ENCODE measurements at places on chromosomes 5 and 9.

- no peak for DNase-seq
Measured at GRCh38 chr5:76082772-76083554, at the start of gene SV2C. Gene SV2C, plus strand, starts transcription at chr5:76083383. Its CDS starts 48,368 bp downstream, at chr5:76131751.

- no peak for DNase-seq
Measured at GRCh38 chr9:106956971-106957370, 94.0 kb downstream of the ZNF462 start.

- no peak for DNase-seq
Measured at GRCh38 chr9:96214635-96215034, 87.3 kb downstream of the HSD17B3 start.

DNA sequence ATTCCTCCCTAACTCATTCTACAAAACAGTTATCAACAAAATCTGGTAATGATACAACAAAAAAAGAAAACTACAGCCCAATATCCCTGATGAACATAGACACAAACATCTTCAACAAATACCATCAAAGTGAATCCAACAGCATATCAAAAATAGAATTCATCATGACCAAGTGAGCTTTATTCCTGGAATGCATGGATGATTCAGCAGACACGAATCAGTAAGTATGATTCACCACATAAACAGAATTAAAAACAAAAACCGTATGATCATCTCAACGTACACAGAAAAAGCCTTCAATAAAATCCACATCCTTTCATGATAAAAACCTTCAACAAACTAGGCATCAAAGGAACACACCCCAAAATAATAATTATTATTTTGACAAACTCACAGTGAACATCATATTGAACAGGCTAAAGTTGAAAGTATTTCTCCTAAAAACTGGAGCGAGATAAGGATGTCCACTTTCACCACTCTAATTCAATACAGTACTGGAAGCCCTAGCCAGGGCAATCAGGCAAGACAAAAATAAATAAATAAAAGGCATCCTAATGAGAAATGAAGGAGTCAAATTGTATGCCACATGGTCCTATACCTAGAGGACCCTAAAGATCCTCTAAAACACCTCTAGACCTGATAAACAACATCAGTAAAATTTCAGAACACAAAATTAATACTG lies 305.1 kb upstream of the RGMB start:
- DNase-seq = no peak

DNA sequence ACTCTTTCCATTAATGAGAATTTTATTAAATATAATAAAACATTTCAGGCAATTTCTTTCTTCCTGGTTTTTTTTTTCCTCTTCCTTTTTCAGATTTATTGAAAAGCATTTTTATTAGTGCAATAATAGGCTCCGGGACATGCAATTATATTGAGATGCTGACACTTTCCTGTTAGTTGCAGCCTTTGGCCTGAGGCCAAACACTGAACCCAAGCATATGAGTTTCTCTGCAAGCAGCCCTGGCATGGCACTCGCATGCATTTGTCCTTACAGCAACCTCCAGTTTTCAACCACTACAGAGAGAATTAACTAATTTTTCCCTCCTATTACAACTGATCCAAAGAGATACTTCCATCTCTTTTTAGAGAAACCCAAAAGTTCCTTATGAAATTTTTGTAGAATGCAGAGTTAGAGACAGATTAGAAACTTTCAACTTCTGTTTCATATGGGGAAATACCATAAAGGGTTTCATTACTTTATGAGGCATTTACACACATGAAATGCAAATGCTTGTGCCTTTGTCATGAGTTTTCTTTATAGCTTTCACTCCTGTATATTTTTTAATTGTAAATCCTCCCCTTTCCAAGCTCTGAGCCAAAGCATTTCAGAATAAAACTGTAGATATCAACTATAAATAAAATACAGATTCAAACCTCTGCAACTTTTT lies 183.0 kb downstream of the CETN3 start:
- DNase-seq = no peak

DNA sequence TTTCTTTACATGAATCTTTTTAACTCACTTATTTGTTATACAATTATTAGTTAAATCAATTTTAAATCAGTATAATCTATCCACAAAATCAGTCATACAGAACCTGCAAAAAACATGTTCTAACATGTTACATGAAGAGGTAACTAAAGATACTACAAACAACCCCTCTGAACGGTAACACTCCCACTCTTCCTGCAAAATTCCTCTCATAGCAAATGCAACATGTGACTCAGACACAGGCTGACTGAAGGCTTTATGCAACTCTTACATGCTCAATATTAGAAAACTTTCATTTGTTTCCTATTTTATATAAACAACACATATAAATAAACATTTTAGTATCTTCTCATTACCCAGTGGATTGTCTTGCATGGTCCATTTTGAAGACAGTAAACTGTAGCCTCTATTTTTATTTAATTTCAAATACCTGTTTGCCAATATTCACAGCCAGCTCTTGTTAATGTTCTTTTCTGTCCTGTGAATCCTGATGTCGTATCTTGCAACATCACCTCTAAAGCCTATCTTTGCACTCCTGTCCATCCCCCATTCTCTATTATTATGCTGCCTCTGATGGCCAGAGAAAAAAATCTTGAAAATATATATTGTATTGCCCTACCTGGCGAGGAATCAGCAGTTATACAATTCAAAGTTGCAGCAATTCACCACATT lies 100.5 kb upstream of the CCDC152 start:
- DNase-seq = no peak

- DNase-seq = no peak
Measured at GRCh38 chr9:128100581-128100980, 26.9 kb downstream of the PTGES2 start.

DNA sequence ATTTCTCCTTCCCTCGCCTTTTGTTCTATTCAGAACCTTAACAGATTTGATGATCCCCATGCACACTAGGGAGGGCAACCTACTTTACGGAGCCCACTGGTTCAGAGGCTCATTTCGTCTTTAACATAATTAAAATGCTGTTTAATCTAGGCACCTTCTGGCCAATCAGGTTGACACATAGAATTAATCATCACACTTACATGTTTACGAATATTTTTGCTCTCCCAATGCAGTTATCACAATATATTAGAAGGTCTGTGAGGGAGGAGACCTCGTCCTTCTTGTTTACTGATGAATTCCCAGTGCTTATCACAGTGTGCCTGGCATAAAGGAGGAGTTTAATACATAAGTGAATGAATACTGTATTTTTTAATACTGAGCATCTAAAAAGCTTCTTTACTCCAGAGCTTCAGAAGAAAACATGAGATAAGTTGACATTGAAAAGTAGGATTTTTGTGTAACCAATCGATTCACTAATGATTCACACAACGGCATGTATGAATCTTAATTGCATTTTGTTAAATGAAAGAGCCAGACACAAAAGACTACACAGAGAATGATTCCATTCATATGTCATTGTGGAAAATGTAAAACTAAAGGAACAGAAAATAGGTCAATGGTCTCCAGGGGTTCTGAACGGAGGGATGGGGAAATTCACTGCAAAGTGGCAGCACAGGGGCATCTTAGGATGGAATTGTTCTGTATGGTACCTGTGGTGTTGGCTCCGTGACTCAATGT lies 78.6 kb upstream of the VCAN start:
- no peak for DNase-seq

- no peak for DNase-seq
Measured at GRCh38 chr5:179416114-179416822, 71.0 kb upstream of the ADAMTS2 start.

DNA sequence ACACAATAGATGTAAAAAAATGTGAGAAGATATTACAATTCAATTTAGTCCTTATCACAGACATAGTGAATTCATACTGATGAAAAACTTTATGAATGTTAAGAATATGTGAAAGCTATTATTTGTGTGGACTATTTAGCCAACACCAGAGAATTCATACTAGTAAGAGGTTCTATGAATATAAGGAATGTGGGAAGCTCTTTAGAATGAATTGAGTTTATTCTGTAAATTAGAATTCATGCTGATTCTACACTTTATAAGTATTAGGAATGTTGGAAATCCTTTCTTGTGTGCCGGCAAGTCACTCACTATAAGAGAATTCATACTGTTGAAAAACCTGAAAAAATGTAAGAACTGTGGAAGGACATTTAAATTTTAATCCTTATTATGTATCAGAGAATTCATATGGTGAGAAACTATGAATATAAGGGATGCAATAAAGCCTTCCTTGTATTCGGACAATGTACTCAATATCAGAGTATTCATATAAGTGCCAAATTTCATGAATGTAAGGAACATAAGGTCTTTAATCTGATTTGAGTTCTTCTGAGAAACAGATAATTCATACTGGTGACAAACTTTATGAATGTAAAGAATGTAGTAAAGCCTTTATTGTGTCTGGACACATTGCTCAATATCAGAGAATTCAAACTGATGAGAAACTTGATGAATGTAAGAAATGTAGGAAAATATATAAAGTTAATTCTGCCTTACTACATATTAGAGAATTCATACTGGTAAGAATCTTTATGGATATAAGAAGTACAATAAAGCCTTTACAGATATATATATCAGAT lies 21.6 kb upstream of the PCDHA1 start:
- DNase-seq = no peak
